KG1 (cell line): ENCODE measurements at places on chromosomes 1 and 21.

GRCh38 chr1:201383647-201384405, 6.3 kb upstream of the TNNT2 start:
- DNase-seq = no peak

DNA sequence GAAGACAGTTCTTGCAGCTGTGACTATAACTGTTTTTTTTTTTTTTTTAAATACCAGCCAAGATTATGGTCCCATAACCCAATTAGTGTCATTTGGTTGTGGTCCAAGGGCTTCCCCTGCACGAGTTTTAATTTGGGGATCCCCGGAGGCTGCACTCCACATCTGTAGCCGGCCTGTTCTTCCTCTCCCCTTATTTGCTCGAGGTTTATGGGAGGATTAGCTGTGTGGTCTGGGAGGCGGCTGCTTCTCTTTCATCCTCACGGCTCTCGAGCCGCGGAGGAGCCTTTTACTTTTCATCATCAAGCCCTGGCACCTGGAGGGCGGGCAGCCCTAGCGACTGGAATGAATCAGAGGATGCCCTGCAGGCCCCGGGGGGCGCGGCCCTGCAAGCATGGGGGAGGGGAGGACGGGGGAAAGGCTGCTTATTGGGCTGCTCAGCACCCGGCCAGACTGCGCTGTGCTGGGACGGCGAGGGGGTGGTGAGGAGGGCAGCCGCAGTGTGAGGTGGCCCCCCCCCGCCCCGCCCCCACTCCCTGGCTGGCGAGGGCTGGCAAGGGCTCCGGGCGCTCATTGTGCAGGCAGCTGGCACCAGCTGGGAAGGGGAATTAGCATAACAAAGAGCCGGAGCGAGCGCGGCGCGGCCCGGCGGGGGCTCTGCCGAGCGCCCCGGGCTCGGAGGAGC, 18.5 kb downstream of the SERTAD4 start:
- DNase-seq = no peak

DNA sequence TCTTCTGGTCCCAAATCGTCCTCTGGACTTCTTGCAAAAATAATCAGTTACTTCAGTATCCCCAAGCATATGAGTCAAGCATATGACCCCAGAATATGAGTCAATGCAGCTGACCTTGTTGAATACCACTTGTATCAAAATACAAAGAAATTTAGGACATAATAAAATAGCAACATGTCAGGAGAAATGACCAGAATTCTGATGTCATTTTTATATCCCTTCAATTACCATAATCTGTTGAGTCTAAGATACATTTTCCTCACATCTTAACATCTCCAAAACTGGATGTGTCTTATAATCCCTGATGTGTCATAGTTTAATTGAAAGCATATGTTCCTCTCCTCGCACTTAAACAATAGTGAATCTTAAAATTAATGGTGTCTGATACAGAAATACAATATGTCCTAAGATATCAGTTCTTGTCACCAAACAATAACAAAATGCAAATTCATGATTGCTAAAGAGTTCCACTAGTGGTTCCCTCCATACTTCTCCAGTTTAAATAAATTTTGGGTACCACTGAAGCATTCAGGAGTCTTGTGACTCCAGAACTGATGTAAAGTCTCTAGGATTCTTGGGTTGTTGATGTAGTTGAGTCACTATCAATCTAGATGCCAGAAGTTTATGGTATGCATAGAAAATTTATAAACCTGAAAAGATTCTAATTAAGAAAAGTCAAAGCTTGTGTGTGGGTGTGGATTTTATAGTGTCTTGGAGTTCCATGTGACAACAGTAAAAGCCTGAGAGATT, 41.8 kb downstream of the KIFAP3 start:
- DNase-seq = no peak

- DNase-seq = no peak
These were observed 18.5 kb downstream of the FOXO6 start for GRCh38 chr1:41379738-41380130.

DNA sequence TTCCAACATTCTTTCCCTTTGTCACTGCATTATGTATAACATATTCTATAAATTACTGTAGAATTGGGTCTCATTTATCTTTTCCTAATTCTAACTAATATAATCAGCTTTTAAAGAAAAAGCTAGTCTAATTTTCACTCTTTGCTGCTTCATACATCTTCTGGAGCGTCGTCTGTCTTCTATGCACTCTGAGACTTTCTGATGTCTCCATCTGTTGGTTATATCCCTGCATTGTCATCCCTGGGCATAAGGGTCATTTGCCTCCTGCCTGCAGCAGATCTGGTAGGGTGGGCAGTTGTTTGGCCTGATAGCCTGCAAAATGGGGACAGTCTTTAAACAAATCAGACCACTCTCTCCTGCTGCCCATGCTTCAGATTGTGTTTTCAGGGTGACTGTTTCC, 40.8 kb upstream of the DYNLT5 start:
- DNase-seq = no peak

GRCh38 chr1:224266915-224267856, 62.8 kb downstream of the NVL start:
- no peak for DNase-seq

DNA sequence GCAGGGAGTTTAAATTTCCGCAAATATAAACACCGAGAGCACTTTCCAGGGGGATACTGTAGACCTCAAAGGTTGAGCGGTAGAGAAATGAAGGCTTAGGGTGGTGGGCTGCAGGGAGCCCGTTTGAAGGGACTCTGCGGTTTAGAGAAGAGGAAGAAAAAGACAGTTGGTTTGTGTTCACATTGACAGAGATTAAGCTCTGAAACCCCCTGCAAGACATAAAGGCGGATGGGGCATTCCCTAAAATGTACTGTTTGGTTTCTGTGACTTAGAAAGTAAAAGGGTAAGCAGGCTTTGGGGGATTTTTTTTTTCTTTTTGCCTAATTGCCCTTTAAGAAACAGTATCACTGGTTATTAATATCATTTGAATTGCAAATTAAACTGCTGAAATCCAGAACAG, 1.3 kb downstream of the KAZN start:
- DNase-seq = no peak

DNA sequence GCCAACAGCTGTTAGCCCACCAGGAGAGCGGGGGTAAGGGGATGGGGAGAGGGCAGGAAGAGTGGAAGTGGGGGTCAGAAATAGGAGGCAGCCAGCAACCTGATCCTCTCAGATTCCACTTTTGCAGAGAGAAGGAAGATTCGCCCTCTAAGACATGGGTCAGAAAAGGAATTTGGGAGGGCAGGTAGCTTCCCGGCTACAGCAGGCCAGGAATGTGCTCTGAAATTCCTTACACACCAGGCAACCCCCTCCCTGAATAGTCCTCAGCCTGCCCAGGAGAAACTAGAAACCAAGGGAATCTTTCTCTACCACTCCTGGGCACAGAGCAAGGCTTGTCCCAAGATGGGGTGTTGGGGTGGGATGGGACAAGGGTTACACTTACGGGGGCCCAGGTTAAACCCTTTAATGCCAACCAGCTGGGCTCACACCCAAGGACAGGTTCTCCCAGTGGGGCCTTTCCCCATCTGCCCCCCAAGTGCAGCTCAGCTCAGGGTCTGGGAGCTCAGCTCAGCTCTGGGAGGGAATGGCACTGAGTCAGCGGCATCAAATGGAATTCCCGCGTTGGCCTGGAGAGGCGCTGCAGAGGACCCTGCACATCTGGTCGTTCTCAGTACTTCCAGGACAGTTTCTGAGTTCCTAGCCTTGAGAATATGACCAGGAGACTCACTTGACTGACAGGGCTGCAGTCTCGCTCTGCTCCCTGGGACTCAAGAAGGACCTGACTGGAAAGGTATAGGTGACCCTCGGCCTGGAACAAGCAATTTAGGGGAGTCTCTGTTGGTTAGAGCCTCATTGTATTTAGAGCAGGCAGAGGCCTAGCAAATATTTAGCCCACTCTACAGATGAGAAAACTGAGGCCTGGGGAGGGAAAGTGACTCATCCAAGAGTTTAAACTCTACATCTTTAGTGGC, 761 bp downstream of the TNNT2 start:
- DNase-seq = no peak

GRCh38 chr1:164757625-164758024, 198.6 kb downstream of the PBX1 start:
- no peak for DNase-seq

GRCh38 chr1:89363196-89363595, 663 bp upstream of the GBP6 start:
- DNase-seq = no peak

- DNase-seq = peak; percentile 74
These were observed at the start of gene EFNA4 for GRCh38 chr1:155063550-155064110. TSS of gene EFNA4 (plus strand) at chr1:155063740. CDS start at chr1:155063824, 84 bp downstream.

GRCh38 chr1:209062081-209062620, 521.4 kb upstream of the CAMK1G start:
- DNase-seq = no peak

- no peak for DNase-seq
These were observed 87.1 kb downstream of the VCAM1 start for GRCh38 chr1:100806601-100807000.

DNA sequence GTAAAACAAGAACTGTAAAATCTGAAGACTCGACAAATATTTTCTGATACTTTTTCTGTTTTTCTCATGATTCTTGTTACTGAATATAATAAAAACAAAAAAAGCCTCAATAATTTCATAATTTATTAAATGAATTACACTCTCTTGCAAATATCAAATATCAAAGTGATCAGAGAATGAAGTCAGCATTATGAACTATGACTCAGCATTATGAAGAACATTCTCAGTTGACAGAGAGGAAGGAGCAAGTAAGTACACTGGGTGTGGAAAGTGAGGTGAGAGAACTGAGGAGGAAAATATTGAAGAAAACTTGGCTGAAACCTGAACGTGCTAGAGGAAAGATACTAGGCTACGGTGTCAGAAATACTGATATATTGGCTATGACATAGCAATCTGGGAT, 529.5 kb downstream of the KCNT2 start:
- DNase-seq = no peak

DNA sequence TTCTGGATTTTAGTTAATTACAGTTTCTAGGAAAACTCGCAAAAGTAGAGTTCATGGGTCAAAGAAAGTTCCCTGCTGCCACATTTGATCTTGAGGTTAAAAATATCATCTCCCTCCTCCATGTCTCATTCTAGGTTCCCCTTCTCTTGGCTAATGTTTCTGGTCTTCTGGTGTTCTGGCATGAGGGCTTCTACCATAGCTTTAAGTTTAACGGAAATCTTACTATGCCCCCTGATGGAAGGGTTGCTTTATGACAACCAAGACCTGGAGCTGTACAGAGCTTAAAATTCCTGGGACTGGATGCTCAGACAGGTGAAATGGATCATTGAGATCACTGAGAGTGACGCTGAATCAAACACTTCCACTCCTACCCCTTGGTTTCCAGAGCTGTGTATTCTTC, 1881.7 kb downstream of the MRPL39 start:
- DNase-seq = no peak

- no peak for DNase-seq
These were observed 943.6 kb downstream of the KCNT2 start for GRCh38 chr1:195664628-195665027.

DNA sequence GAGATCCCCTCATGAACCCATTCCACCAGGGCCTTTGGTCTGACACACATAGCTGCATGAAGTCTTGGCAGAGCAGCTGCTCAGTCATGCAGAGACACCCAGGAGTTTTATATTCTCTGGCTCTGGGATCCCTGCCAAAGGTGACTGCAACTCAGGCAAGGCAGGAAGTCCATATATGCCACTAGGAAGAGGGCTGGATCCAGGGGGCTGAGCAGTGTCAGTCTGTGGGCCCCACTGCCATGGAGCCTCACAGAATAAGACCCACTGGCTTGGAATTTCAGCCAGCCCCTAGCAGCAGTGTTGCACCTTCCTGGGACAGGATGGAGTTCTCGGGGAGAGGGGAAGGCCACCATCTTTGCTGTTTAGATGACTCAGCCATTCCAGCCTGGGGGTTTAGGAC, 199.7 kb downstream of the TBX15 start:
- no peak for DNase-seq

DNA sequence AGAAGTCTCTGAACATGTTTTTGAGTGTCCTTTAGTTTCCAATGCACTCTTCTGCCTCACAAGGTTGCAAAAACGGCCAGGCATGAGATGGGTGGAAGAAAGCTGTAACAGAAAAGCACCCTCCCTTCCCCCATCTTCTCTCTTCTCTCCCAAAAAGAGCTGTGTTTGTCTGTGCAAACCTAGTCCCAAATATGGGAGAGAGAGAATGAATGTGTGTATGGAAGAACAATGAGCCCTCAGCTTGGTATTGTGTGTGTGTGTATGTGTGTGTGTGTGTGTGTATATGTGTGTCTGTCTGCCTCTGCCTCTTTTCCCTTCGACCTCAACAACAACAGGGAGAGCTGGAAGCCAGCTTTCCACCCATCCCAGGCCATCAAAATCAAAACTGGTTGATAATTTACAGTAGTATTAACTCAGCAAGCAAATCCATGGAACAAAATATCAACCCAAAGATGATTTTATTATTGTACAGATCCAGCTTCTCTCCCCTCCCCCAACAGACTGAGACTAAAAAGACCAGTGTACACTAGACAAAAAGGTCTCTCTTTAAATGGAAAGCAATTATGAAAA, 1.8 kb downstream of the RERE start:
- DNase-seq = no peak

DNA sequence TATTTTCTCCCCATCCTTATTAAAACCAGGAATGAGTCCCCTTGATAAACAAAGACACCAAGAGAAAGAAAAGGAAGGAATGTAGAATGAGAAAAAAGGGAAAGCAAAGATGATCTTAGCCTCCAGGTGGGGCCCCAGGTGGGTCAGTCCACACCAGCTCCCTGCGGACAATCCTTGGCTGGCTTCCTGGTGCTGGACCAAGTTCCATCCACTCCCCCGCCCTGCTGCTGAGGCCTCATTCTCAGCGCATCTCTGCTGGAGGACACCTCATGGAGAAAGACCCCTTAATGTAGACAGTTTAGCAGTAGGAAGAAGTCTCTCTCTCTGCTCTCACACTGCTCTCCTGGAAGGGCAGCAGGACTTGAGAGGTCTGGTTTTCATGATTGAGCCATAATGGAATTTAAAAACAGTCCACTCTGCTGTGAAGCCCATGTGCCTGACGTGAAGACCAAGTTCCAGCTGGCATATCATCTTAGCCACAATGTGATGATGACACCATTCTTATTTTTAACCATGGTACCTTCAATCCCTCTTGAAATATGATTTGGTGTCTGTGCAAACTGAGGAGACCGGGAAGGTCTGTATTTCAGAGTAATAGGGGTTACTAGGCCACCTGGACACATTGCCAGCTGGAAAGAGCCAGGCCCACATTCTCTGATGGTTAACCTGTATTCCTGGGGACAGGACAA, 83.1 kb downstream of the WLS start:
- DNase-seq = no peak

DNA sequence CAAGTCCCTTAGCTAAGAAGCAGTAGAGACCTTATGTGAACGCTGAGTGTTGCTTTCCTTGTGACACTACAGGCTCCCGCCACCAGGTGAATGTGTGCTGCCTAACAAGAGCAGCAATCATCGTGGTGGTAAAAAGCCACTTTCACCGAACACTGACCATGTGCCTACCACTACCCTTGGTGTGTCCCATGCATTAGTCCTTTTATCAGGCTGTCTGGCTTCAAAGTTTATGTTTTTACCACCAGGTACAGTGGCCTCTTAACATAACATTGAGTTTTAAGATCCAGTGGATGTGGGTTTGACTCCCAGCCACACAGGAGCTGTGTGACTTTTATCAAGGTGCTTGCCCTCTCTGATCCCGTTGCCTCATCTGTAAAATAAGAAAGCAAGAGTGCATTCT, 1.7 kb downstream of the C1QB start:
- DNase-seq = no peak

GRCh38 chr1:2043886-2044285, 6.3 kb upstream of the PRKCZ start:
- DNase-seq = no peak
